NCI-H2029 treated with DMSO at 0.1 percent for 48 hours (cell line): ENCODE measurements at places on chromosomes 7 and 10.

- no peak for DNase-seq
Observed at GRCh38 chr10:88880282-88881076, 434 bp downstream of the STAMBPL1 start.

DNA sequence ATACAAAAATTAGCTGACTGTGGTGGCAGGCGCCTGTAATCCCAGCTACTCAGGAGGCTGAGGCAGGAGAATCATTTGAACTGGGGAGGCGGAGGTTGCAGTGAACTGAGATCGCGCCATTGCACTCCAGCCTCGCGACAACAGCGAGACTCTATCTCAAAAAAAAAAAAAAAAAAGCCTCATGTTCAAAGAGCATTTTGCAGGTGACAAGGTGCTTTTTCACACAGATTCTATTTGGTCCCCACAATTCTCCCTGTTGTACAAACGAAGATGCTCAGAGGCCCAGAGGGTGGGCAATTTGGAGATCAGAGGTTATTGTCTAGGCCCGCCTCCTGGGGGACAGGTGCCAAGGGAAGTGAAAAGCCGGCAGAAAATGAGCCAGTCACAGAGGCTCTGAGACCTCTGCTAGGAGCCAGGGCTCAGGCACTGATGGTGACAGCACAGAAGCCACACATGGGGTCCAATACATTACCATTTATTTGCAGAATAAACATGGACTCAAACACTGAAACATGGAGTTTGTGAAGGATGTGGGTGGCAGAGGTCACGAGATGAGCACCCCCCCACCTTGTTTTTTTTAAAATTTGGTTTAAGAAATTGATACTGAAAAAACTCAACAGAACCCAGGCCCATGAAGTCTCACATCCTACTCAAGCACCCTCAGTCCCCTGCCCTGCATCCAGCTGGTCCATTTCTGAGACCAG is 882 bp upstream of the GAL3ST4 start:
- DNase-seq, result no peak

DNA sequence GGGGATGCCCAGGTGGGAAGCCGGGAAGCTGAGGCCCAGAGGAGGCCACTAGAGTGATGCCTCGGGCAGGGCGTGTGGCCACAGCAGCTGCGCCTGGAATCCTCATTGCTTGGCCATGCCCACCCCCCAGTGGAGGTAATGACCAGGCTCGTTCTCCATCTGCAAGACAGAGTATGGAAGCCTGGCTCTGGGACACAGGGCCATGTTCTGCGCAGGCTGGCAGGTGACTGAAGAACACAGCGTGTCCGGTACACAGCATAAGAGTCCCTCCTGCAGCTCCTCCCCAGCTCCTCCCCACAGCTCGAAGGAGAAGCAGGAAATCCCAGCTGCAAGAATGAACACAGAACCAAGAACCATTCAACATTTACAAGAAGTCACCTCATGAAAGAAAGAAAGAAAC is 64.8 kb downstream of the SMURF1 start:
- DNase-seq, result no peak

- no peak for DNase-seq
Observed at GRCh38 chr7:45582136-45582749, 8.1 kb downstream of the ADCY1 start.

GRCh38 chr10:110483633-110484032 is 14.1 kb upstream of the DUSP5 start:
- no peak for DNase-seq

GRCh38 chr7:28980451-28981160 is 22.5 kb upstream of the TRIL start:
- no peak for DNase-seq

- DNase-seq, result no peak
Observed at GRCh38 chr10:84084342-84084741, 55.0 kb upstream of the GHITM start.

GRCh38 chr10:59680199-59680598 is 29.5 kb downstream of the SLC16A9 start:
- DNase-seq, result no peak

- DNase-seq, result no peak
Observed at GRCh38 chr7:1357601-1358271, 101.5 kb downstream of the MICALL2 start.

DNA sequence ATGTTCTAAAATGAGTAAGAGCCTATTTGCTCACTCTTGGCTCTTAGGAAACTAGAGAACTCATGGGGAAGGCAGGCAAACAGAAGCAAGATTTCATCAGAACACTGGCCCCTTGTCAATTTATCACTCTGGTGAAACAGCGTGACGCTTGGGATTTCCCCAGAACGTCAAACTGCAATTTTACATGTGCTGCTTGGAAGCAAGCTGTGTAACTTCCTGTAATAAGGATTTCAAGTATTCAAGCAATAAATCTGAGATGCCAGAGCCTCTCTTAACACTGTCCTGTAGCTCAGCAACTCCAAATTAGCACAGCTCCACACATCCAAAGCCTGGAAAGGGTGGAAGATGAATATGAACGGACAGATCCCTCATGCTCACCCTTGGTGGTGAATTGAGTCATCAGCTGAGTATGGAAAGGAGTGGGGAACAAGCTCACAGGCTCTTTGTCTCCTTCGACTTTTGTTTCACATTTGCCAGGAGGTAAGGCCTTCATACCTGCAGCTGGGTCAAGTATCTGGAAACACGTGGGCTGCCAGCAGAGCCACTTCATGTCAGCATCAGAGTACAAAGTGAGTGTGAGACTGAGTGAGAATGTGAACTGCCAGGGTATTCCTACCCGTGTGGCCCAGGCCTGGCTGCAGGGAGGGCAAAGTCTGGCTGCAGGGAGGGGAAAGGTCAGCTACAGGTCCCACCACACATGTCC is 140.4 kb upstream of the NAMPT start:
- DNase-seq, result peak; percentile 48

DNA sequence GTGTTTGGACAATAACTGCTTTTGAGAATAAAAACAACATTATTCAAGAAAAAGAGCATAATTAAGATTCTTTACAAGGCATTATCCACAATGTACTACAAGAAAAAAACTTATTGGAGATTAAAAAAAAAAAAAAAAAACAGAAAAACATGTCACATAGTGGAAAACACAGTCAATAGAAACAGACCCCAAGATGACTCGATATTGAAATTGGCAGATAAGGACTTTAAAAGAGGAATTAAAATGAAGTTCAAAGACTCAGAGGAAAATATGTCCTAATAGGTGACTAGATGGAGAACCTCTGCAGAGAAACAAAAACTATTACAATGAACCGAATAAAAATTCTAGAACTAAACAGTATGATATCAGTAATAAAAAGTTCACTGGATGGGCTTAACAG is 248.9 kb downstream of the CALN1 start:
- DNase-seq, result no peak

DNA sequence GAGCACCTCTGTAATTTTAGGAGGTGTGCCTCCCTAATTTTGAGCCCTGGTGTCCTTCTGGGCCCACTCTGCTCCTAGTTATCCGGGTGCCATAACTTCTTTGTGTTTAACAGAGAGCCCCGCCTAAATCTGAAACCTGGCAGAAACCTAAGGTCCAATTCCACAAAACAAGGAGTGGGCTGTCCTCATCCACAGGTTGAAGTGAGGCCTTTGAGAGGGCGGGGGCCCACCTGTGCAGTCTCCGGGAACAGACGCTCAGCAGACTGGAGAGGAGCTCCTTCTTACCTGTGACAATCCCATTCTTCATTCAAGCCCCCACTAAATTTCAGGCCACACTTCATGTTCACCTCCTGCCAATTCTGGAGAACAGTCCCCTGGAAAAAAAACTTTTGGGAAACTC is 10.9 kb downstream of the TMEM72 start:
- no peak for DNase-seq

DNA sequence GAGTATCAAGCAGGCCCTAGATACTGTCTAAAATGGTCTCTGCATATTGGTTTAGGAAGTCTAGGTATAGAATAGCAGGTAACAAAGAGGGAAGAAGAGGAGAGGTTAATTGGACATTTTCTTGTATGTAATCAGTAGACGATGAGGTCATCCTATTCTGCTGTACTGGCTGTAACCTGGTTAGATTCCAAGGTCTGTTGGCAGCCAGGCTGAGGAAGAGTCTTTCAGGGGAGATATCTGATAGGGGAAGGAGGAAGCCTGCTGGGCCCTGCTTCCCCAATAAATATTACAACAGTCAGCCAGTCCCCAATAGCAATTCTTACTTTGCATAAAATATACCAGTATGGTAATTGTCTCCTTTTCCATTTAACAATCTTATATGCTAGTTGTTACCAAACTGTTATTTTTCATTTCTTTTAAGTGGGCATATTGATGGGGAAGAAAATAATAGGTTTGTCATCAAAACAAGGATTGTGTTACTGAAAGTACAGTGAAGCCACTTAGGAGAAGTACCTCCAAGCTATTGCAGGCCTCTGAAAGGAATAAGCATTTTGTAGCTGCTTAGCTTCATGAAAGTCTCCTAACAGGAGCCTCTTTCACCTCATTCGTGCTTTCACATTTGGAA is 186.4 kb downstream of the LRRC4 start:
- DNase-seq, result peak; percentile 96

DNA sequence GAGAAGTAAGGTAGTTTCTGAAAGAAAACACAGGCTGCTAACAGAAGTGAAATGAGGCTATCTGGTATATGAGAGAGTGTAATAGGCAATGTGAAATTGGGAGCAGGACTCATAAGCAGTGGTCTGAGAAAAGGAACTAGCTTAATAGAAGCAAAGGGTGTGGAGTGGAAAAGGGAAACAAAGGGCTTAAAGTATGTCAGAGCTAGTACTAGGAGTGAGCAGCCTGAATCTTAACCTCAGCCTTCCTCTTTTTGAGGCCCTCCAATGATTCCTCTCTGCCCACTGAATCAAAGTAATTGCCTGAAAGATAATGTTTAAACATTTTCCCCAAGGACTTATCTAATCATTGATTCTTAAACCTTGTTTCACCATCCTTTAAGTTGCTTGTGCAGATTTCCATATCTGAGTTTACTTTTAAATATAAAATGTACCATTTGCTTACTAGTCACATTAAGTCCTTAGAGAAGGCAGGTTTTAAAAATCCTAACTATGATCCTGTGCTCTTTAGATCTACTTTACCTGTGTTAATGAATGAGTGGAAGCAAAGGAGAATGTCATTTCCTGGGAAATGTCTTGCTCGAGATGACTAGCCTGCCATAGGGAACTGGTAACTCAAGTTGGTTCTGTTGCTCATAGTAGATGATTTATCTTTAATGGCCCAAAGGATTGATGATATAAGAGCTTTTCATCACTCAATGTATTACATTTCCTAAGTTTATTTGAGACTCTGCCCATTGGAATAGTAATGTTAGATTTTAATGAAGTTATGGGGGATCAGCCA is 155.0 kb downstream of the SKAP2 start:
- no peak for DNase-seq

DNA sequence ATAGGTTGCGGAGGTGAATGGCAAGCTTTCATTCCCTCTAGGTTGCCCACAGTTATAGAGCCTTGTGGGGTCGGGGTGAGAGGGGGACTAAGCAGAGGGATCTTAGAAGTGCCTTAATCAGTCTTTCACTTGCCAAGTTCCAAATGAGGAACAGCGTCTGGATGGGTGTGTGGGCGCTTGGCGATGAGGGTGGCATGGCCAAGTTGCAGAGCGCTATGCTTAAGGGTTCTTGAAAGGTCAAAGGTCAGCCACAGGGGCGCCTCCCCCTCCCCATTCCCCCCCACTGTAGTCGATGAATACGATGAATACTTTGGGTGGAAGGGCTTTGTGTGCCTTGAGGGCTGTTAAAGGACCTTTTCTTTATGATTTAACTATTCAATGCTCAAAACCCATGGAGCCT is 185.0 kb downstream of the TCF7L2 start:
- DNase-seq, result no peak

DNA sequence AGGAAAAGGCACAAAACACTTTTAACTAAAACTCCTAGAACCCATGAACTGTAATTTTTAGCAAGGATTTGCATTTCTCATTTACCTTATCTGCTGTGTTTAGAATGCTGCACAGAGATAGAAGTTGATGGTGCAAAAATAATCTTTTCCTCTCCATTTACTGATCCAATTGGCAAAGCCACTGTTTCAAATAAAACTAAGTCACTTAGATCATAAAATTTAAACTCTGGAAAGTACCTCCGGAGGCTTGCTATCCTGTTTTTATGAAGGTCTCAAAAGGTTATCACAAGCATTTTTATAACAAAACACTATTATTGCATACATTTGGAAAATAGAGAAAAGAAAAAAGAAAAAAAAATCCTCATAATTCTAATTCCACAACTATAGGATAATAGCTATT is 7.6 kb downstream of the CPA2 start:
- no peak for DNase-seq

GRCh38 chr7:107150375-107151073 is 18.3 kb upstream of the HBP1 start:
- peak; percentile 68 for DNase-seq

DNA sequence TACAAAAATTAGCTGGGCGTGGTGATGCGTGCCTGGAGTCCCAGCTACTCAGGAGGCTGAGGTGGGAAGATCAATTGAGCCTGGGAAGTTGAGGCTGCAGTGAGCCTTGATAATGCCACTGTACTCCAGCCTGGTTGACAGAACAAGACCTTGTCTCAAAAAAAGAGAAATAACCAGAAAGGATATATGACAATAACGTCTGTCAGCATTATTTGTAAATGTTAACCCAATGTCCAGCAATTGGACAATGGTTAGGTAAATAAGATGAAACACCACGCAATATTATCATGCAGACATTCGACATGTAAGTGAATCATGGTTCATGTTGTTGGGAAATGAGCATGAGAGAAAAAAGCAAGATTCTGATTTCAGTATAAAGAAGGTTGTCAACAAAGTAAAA is 44.6 kb upstream of the SEPHS1 start:
- DNase-seq, result no peak

DNA sequence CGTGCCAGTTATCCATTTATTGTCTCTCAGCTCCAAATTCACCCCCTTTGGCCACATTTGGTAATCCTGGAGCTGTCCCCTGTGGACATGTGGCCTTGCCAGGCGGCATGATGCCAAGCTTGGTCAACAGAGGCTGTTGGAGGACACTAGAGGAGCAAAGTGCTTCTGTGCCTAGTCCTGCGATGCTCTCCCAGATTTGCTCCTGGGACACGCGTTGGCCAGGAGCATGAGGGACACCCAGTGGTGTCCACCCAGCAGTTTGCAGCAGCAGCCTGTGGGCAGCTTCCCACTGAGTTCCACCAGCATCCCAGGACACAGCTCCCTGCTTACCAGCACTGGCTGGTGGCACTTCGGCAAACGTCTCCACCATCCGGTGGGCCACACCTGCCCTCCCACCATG is 55.5 kb upstream of the STEAP1B start:
- no peak for DNase-seq

- no peak for DNase-seq
Observed at GRCh38 chr10:110657973-110658691, 14.0 kb downstream of the RBM20 start.

GRCh38 chr10:18254086-18254485 is 113.9 kb downstream of the CACNB2 start:
- DNase-seq, result no peak
